Stromal cell of bone marrow (primary cell): ENCODE measurements at places on chromosomes 7 and 10.

GRCh38 chr10:102579328-102579727, 65.0 kb upstream of the TRIM8 start:
- DNase-seq = no peak

- DNase-seq = no peak
Observed at GRCh38 chr10:86363184-86363832, 3.3 kb downstream of the GRID1 start.

GRCh38 chr7:149558149-149558861, 60.7 kb upstream of the ZNF746 start:
- peak; percentile 21 for DNase-seq

- no peak for DNase-seq
Observed at GRCh38 chr10:127017541-127018297, 112.5 kb downstream of the DOCK1 start.

DNA sequence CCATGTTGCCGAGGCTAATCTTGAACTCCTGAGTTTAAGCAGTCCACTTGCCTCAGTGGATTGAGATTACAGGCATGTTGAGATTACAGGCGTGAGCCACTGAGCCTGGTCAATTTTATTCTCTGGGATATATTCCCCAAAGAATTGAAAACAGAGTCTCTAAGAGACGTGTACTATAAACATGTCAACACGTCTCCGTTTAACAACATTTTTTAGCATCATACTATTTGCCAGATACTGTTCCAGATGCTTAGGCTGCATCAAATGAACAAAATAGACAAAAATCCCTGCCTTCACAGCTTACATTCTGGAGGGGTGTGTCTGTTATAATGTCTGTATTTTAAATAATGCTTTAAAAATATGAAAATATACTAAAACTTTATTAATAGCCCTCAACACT, 54.1 kb upstream of the PRKG1 start:
- DNase-seq = no peak

GRCh38 chr10:16854623-16855022, 37.4 kb upstream of the RSU1 start:
- no peak for DNase-seq
